Stimulated activated CD8-positive, alpha-beta memory T cell treated with anti-CD3 and anti-CD28 coated beads, Interleukin-7, amount 100 ng/mL, for 1 hour (primary cell): ENCODE measurements at places on chromosomes 6 and 20.

- DNase-seq, result no peak
Measured at GRCh38 chr20:11354846-11355245, 562.8 kb upstream of the BTBD3 start.

GRCh38 chr6:39816747-39817146 lies 24.6 kb downstream of the DAAM2 start:
- no peak for DNase-seq

- DNase-seq, result no peak
Measured at GRCh38 chr6:79065232-79065631, 12.8 kb downstream of the PHIP start.

DNA sequence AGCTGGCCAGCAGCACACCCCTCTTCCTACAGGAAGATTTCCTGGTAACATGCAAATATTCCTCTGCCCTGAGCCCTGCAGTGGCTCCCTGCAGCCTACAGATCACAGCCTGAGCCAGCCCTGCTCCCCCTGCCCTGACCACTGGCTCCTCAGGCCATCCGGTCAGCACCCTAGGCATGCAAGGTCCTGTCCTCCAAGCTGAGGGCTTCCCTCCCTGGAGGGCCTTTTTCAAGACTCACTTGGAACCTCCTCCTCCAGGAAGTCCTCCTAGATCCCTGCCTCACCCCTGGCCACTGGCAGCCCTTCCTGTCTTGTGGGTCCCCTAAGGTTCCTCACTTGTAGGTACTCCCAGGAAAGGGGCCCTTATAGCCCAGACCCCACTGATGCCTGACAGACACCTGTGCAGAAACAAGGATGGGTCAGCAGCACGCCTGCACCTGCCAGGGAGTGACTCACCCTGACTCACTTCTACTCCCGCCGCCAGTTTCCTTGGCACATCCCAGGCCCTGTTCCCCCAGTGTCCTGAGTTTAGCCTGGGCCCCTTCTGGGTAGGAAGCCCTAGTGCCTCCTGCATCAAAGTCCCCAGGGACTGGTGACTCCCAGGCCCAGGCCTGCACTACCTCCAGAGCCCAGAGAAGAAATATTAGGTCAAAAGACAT lies 3.2 kb downstream of the SLC4A11 start:
- no peak for DNase-seq

DNA sequence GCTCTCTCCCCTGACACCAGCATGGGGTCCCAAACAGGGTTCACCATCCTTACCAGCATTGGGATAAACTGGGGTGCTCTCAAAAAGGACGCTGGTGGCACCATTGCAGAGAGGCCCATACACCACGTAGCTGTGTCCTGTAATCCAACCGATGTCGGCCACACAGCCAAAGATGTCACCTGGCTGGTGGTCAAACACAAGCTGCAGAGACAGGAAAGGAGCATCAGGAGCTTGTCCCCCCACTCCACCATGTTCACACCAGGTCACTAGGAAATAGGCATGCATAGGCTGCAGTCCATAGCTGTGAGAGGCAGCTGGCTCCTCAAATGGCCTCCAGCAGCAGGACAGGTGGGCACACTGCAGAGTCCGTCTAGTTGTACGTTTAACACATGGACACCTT lies 28.8 kb upstream of the APMAP start:
- no peak for DNase-seq

DNA sequence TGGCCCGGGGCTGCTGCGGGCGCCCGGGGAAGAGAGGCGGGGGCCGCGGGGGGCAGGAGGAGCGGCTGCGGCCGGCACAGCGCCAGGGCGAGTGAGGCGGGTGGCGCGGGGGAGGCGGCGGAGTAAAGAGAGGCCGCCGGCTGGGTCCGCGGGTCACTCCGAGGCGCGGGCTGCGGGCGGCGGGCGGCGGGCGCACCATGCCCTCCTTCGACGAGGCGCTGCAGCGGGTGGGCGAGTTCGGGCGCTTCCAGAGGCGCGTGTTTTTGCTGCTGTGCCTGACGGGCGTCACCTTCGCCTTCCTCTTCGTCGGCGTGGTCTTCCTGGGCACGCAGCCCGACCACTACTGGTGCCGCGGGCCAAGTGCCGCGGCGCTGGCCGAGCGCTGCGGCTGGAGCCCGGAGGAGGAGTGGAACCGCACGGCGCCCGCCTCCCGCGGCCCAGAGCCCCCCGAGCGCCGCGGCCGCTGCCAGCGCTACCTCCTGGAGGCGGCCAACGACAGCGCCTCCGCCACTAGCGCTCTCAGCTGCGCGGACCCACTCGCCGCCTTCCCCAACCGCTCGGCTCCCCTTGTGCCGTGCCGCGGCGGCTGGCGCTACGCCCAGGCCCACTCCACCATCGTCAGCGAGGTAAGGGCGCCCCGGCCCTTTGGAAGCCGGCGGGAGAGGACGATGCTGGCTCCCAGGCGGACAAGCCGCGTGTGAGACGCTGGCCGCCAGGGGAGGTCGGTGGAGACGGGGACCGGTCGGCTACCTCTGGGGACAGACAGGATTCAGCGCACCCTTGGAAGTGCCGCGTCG lies at the start of gene SLC22A3:
TSS of gene SLC22A3 (plus strand) at position 156 of the 797 bp plus-strand sequence. CDS start at position 198, 42 bp downstream.
- DNase-seq, result no peak
